ENCODE measurements at places on chromosomes 2 and 18. TPM values are rescaled to one million over a fixed set of nuclear protein-coding genes. Genes with fewer than 3 reads are reported as not detected.

GRCh38 chr2:226181909-226182308 lies 617.7 kb downstream of the IRS1 start:
- DNase-seq = no peak

ODC1 gene
- total RNA-seq = 59.6 TPM

KCNG3 gene
- total RNA-seq = 4.8 TPM

- DNase-seq = no peak
These were observed 86.7 kb downstream of the NRP2 start for GRCh38 chr2:205768815-205769494.

GRCh38 chr2:231879216-231879615 lies 47.0 kb downstream of the NPPC start:
- DNase-seq = no peak

CHPF gene
- total RNA-seq = 93.9 TPM

DNA sequence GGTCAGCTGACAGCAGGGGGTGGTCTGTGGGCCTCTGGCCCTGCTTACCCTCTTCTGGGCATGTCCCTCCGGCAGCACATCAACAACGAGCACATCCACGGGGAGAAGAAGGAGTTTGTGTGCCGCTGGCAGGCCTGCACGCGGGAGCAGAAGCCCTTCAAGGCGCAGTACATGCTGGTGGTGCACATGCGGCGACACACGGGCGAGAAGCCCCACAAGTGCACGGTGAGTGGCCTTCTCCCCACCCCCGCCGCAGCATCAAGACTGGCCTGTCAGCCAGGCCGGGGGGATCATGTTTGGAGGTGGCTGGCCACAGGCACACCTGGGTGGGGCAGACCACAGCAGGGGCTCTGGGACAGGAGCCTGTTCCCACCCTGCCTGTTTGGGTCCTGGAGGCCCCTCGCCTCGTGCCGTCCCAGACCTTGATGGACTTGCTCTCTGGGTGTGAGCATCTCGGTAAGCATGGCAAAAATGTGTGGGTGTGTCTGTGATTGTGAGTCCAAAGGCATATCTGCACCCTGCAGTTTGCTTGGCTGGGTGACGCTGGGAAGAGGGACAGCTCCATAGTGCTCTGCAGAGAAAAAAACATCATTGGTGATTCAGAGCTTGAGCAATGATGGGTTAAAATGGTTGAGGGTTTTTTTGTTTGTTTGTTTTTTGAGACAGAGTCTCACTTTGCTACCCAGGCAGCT lies 242.8 kb downstream of the GLI2 start:
- no peak for DNase-seq

DNA sequence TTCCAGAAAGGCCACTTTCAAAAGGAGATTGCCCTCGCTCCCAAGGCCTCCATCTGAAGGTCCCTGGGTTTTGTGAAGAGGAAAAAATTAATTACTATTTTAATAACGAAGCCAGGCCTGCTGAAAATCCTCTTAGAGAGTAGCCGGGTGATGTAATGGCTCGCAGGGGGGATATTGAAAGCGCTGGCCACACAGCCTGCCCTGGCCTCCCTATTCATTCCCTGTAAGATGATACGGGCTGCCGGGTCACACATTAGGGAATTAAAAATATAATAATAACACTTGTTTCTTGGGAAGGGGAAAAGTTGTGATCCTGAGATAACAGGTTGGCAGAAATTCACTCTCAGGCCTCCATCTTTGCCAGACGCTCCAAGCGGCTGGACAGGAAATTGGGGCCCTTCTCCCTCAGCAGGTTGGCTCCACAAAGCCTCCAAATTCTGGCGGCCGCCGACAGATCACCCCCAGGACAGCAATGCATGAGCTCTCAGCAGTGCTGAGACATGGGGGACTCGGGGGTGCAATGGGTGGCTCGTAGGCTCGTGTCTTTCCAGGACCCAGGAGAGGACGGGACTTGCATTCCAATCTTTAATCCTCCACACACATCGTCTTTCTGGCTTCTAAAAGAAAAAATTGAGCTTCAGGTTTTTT lies 299.9 kb upstream of the SALL3 start:
- no peak for DNase-seq

DNA sequence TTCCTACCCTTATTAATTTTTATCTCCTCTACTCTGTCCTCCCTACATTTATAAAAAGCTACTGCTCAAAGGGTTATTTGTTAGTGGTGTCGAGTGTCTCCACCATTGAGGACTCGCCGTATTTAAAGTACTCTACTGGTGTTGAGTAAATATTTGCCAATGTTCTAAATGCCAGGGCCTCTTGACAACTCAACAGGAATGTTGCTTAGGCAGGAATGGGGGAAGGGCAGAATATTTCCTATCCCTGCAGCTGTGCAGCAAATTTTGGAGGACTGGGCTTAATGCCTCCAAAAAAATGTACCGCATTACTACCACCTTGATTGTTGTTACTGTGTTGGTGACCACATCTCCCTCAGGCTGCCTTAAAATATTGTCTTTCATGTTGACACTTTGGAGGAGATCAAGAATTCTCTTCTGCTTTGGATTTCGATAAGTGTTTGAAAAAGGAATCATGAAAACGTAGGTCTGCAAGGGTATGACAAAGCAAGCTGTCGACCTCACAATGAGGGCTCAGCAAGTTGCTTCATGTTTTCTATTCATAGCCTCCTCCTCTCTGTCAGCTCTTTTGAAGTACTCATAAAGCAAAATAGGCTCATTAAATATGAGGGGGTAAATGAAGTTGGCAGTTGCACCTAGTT lies 84.3 kb downstream of the EFEMP1 start:
- no peak for DNase-seq

IL1B gene
- total RNA-seq = not detected

All from SK-MEL-5 (cell line).